GM23338 (cell line): ENCODE measurements at places on chromosomes 5 and 9. TPM values are rescaled to one million over a fixed set of nuclear protein-coding genes. Genes with fewer than 3 reads are reported as not detected.

DNA sequence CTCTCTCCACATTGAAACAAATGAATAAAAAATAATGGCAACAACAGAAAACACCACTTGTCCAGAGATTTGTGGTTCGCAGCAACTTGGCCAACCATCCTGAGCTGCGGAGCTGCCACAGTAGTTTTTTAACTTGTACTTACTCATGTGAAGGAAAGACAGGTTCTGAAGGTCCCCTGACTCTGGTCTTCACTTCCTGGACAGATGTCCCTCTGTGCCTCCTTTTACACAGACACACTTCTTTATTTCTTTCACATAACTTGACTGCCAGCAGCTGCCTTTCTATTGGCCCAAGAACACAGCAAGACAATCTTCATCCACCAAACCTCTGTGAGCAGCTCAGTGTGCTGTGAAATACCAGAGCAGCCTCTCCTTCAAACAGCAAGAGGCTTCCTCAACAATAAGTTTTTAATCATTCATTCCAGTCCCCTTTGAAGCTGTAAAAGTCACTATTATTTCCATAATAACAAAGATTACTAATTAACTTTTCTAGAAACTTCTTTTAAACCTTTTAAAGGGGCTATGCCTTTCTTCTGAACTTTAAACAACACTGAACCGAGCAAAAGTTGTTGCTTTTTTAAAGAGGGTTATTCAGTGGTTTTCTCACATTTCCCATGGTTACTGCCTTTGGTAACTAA is 198.7 kb downstream of the NR2F1-AS1 start:
- DNase-seq: no peak

GRCh38 chr5:79151942-79152671 is 40.5 kb downstream of the BHMT start:
- DNase-seq: peak; percentile 46

GRCh38 chr5:14489643-14490042 is 91.9 kb upstream of the OTULINL start:
- DNase-seq: no peak

Gene PDCD1LG2
- total RNA-seq: not detected in 2 replicates

Gene ACTBL2
- total RNA-seq: not detected in 2 replicates

GRCh38 chr5:172846677-172847076 is 12.6 kb downstream of the ERGIC1 start:
- DNase-seq: no peak

Gene ORM2
- 0.76 TPM in 1 of 2 replicates, not detected in the other for total RNA-seq

Gene CENPH
- 95.1 and 99.4 TPM in 2 replicates for total RNA-seq

- no peak for DNase-seq
These were observed 344.6 kb downstream of the OSTF1 start for GRCh38 chr9:75432888-75433287.

GRCh38 chr9:133513214-133514100 is 11.3 kb downstream of the MYMK start:
- no peak for DNase-seq

Gene RNF38
- 60.3 and 61.9 TPM in 2 replicates for total RNA-seq
